ENCODE measurements at places on chromosomes 7 and 10. TPM values are rescaled to one million over a fixed set of nuclear protein-coding genes. Genes with fewer than 3 reads are reported as not detected.
A peak's percentile ranks its signal among the peaks of the same experiment; 100 is the strongest.

DNA sequence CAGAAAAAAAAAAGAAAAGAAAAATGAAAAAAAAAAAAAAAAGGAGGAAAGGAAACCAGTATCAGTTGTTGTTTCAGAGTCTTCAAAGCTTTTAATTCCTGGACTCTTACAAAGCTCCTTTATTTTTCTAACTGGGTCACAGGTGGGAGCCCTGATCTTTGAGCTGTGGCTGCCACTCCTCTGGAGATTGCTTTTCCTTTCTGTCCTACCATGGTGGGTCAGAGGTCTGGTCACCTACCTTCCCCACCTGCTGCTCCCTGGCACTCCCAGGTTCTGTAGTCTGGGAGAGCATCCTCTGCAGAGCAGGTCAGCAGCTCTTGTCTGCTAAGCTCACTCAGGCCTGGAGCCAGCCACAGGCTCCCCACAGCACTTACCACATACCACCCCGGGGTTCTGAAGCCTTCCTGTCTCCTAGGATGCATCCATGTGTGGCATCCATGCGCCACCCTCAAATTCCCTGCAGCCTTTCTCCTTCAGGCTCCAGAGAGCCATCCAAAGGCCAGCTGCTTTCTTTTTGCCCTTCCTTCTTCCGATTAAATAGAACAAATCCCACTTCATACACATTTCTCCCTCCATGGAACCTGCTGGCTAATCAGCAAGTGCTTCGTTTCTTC is 73.2 kb upstream of the TPK1 start:
- no peak for DNase-seq

- no peak for DNase-seq
Measured at GRCh38 chr7:135929249-135929648, 47.9 kb downstream of the MTPN start.

DNA sequence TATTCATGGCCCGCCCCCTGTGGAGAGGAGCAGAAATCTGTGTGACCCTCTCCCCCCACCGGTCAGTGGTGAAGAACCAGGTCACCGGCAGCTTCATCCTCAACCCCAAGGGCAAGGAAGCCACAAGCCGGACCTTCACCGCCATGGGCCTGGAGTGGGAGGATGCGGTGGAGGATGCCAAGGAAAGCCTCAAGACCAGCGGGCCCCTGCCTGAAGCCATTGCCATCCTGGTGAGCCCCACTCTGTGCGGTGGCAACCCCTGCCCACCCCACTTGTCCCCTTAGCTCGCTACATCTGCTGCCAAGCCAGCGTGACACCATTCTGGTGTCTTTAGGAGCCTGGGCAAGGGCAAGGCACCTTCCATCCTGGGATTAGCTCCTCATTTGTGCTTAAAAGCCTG is 35.4 kb downstream of the TBATA start:
- DNase-seq: no peak

GRCh38 chr7:131103997-131104396 is 223.7 kb upstream of the MKLN1 start:
- DNase-seq: no peak

DNA sequence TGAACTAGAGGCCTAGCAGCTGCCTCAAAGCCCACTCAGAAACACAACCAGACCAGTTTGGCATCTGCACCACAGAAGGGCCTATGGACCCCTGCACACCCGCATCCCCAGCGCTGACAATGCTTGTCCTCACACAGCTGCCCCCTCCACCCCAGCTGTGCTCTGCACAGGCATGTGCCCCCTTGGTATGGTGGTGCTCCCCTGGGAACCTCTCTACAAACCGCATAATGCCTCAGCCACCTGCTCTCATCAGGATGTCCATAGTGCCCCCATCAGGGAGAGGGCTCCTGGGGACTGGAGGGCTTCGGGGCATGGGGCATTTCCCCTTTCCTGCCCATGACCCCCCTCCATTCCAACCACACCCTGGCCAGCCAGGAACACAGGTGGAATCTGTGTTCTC is 347.5 kb downstream of the GRID1 start:
- no peak for DNase-seq

GRCh38 chr10:119653209-119653608 is 2.0 kb downstream of the BAG3 start:
- peak; percentile 57 for DNase-seq

DNA sequence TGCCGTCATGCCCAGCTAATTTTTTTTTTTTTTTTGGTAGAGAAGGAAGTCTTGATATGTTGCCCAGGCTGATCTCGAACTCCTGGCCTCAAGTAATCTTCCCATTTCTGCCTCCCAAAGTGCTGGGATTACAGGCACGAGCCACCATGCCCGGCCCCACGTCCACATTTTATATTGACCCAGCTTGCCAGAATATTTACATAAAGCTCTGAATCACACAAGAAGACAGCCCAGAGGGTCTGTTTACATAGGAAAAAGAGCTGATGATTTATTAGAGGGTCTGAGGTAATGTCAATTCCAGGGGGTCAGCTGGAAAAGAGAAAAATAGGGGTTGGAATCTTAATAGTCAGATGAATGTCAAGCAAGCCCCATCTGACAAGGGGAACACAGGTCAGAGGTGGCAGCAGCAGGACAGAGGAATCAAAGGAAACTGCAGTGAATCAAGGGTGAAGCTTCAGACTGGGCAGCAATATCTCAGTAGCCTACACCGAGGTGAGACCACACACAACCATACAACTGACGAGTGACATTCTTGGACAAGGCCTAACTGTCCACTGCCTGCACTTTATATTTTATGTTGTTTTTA is 15.8 kb upstream of the SLF2 start:
- DNase-seq: no peak

Gene GHRHR
- polyA plus RNA-seq: not detected

Gene GJD4
- polyA plus RNA-seq: not detected
